ENCODE measurements at places on chromosomes 16 and 17. TPM values are rescaled to one million over a fixed set of nuclear protein-coding genes. Genes with fewer than 3 reads are reported as not detected.

DNA sequence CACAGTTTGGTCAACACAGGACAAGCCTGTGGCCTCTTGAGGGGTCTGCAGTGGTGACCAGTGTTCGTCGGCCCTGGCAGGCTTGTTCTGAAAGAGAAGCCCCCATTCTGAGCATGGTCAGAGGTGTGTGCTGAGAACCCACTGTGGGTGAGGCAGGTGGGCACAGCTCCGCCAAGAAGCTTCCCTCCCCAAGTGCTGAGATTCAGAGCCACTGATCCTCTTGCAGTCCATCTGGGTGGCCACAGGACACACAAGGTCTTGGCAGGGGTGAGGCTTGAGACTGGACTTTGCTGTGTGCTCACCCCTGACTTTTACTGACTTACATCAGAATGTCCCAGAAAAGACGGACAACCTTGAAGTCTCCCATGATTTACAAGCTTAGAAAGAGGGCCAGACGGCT, 18.7 kb downstream of the MPRIP start:
- no peaks in the 10 kb centered on the region for H3K27me3 ChIP-seq
- DNase-seq: no peak
- H3K27ac ChIP-seq: no peak overlapping the region
- H3K4me1 ChIP-seq: peaks cover 39% of the 10 kb centered on the region
- no peak overlapping the region for H3K4me3 ChIP-seq

- H3K4me3 ChIP-seq: no peak overlapping the region
- H3K27me3 ChIP-seq: no peaks in the 10 kb centered on the region
- no peak overlapping the region for H3K27ac ChIP-seq
- DNase-seq: no peak
These were observed 123.9 kb downstream of the C16orf78 start for GRCh38 chr16:49497466-49497865.

DNA sequence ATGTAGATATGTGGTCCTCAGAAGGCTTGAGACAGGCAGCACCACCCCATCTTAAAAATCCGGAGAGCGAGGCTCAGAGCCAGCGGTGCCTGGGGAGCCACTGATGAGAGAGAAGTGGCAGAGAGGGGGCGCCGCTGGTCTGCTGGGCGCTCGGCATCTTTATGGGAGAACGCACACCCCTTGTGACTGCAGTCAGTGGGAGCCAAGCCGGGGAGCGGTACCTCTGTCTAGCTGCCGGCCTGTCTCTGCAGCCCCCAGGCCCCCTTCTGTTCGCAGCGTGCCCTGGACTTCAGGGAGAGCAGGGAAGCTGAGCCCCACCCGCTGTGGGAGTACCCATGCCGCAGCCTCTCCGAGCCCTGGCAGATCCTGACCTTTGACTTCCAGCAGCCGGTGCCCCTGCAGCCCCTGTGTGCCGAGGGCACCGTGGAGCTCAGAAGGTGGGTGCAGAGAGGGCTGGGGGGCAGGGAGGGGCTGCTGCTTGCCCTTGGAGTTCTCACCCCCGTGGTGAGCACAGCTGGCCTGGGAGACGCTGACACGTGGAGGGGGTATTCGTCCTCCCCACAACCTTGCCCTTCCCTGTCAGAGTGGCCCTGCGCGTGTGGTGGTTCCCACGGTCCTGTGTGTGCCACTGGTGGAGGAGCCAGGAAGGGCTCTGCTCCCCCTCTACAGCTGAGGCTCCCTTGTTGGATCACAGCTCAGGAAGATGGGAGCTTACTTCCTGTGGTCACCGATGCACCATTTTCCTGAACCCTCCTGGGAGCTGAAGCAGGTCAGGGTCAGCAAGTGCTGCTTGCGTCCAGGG, 44.8 kb downstream of the PRMT7 start:
- H3K27me3 ChIP-seq: no peaks in the 10 kb centered on the region
- H3K36me3 ChIP-seq: peaks cover 59% of the 10 kb centered on the region
- H3K27ac ChIP-seq: no peak overlapping the region
- H3K4me3 ChIP-seq: no peak overlapping the region
- H3K4me1 ChIP-seq: no peaks in the 10 kb centered on the region
- no peak for DNase-seq

- no peak overlapping the region for H3K4me3 ChIP-seq
- DNase-seq: no peak
- H3K27ac ChIP-seq: no peak overlapping the region
- H3K36me3 ChIP-seq: peaks cover 27% of the 10 kb centered on the region
- H3K27me3 ChIP-seq: no peaks in the 10 kb centered on the region
These were observed 38.0 kb upstream of the MNT start for GRCh38 chr17:2438823-2439222.

DNA sequence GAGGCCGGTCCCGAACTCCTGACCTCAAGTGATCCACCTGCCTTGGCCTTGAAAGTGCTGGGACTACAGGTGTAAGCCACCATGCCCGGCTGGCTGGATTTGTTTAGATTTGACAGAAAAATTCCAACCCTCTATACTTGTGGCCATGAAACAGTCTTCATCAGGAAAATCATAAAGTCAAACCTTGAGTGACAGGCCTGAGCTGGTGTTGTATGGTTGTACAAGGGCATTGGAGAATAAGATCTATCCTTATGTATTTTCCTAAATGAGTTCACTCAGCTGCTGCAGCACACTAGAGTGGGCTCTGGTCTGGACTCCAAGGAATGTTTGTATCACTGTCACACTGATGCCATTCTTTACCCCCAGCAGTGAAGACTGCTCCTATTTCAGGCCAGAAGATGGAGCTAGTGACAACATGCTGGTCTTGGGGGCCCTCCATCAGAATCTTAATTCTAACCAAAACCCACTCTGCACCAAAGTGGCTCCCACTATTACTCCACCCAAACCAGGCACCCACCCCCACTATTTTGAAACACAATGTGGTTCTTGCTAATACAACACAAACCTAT, 27.4 kb downstream of the SNX11 start:
- no peaks in the 10 kb centered on the region for H3K36me3 ChIP-seq
- no peaks in the 10 kb centered on the region for H3K27me3 ChIP-seq
- H3K27ac ChIP-seq: no peak overlapping the region
- DNase-seq: no peak

GRCh38 chr17:41678907-41679739, 9.6 kb upstream of the EIF1 start:
- no peak for DNase-seq
- peak overlapping the region; percentile 49 for H3K4me3 ChIP-seq
- H3K27ac ChIP-seq: no peak overlapping the region
- H3K4me1 ChIP-seq: no peaks in the 10 kb centered on the region

- no peaks in the 10 kb centered on the region for H3K27me3 ChIP-seq
- H3K4me3 ChIP-seq: no peak overlapping the region
- no peak overlapping the region for H3K27ac ChIP-seq
- no peaks in the 10 kb centered on the region for H3K4me1 ChIP-seq
These were observed 241.5 kb upstream of the CNTNAP4 start for GRCh38 chr16:76035689-76036088.

- peaks cover 30% of the 10 kb centered on the region for H3K4me1 ChIP-seq
- H3K27ac ChIP-seq: no peak overlapping the region
- peaks cover 33% of the 10 kb centered on the region for H3K36me3 ChIP-seq
- H3K4me3 ChIP-seq: no peak overlapping the region
- H3K27me3 ChIP-seq: no peaks in the 10 kb centered on the region
These were observed 22.8 kb downstream of the ZDHHC7 start for GRCh38 chr16:84988328-84989080.

DNA sequence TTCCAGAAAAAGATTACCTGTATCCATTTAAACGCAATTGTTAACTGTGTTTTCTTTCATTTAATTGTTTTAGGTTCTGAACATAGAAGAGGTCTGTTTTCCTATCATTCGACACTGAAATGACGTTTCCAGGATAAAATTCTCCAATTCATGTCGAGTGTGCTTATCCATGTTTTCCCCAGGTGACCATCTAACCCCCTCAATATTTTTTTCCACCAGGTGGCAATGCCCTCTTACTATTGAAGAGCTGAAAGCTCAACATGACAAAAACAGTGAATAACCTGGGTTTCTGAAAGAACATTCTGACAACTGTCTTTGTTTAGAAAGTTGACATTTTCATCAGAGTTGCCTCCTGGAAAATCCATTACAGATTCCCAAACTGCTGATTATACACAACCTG, 948.7 kb downstream of the KCNJ2 start:
- H3K36me3 ChIP-seq: no peaks in the 10 kb centered on the region
- no peak overlapping the region for H3K4me3 ChIP-seq
- no peak overlapping the region for H3K27ac ChIP-seq

GRCh38 chr16:12801511-12802042, 2.1 kb downstream of the CPPED1 start:
- DNase-seq: no peak
- peak overlapping the region; percentile 71 for H3K27ac ChIP-seq
- peak overlapping the region; percentile 82 for H3K4me3 ChIP-seq
- H3K4me1 ChIP-seq: peaks cover 43% of the 10 kb centered on the region
- H3K36me3 ChIP-seq: no peaks in the 10 kb centered on the region
- H3K27me3 ChIP-seq: no peaks in the 10 kb centered on the region

- no peaks in the 10 kb centered on the region for H3K36me3 ChIP-seq
- H3K4me1 ChIP-seq: peaks cover 45% of the 10 kb centered on the region
- no peak overlapping the region for H3K4me3 ChIP-seq
- DNase-seq: no peak
These were observed 49.5 kb upstream of the MTSS2 start for GRCh38 chr16:70735141-70735979.

DNA sequence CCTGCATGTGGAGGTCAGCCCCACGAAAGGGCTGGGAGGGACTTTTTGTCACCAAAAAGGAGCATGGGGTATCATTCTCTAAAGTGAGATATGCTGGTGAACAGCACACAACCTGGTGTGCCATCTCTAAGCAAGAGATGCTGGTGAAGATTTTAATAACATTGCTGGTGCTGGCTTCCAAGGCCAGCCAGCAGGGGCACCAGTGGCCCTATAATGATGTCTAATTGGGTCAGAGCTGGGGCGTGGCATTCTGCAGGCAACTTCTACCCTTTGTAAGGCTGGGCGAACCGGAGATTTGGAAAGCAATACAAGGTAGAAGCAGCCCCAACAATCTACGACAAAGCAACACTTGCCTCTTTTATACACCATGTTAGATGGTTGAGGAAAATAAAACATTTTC, 16.8 kb downstream of the SDR42E1 start:
- no peaks in the 10 kb centered on the region for H3K4me1 ChIP-seq
- H3K27ac ChIP-seq: no peak overlapping the region
- no peak overlapping the region for H3K4me3 ChIP-seq
- H3K27me3 ChIP-seq: no peaks in the 10 kb centered on the region
- no peaks in the 10 kb centered on the region for H3K36me3 ChIP-seq

- H3K36me3 ChIP-seq: peaks cover 19% of the 10 kb centered on the region
- H3K27me3 ChIP-seq: no peaks in the 10 kb centered on the region
- H3K27ac ChIP-seq: no peak overlapping the region
- no peak for DNase-seq
These were observed 6.2 kb downstream of the MEAK7 start for GRCh38 chr16:84498223-84498610.

DNA sequence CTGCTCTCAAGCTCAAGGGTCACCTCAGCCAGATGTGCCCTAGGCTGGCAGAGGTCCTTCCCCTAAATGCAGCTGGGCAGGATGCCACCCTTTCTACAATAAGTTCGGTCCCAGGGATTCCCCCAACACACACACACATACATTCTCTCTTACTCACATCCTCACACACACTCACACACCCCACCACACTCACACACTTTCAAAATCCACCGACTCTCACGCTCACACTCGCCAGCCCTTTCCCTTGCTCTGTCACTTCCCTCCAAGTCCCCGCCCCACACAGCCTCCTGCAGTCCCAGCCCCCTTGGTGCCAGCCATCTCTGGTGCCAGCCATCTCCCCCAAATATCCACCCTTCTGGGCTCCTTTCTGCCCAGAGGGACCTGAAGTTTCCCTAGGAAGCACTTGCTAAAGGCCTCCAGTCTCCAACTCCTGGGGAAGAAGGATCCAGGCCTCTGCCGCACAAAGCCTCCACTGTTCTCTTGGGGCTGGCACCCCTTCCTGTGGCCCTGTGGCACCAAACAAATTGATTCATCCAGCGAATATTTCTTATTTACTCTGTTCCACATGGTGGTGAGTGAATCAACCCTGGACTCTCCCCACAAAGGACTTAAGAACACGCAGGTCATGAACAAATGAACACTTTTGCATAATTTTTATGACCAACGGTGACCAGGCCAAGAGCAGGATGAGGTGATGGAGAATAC, 3.8 kb upstream of the USP36 start:
- H3K27ac ChIP-seq: no peak overlapping the region
- H3K4me1 ChIP-seq: peaks cover 11% of the 10 kb centered on the region
- no peak overlapping the region for H3K4me3 ChIP-seq
- no peaks in the 10 kb centered on the region for H3K36me3 ChIP-seq
- H3K27me3 ChIP-seq: no peaks in the 10 kb centered on the region

DNA sequence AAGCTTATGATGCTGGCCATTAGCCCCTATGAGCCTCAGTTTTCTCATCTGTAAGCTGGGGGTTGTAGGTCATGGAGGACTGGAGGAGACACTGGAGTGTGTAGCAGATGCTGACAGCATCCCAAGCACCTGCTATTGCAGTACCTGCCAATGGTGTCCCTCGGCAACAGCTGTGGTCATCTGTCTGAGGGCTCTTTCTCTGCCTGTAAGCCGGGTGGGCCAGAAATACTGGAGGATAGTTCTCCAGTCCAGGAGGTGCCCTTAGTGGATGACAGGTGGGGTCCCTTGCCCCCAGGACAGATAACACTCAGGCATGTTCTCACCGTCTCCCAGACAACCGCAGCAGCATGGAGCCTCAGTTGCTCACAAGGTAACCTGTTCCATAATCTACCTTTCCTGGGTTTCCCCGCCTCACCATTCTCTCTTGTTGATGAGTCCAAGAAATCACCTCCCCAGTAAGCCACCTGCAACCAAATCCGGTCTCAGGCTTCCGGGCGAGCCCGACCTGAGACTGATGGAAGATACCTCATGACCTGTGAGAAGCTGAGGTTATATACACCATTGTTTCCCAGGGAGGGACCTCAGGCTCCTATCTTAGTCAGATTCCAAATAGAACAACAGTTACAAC, 23.8 kb downstream of the NLRP1 start:
- H3K27me3 ChIP-seq: no peaks in the 10 kb centered on the region
- H3K36me3 ChIP-seq: peaks cover 25% of the 10 kb centered on the region
- no peak for DNase-seq
- no peak overlapping the region for H3K27ac ChIP-seq

Gene ASPA
- 1.4 TPM for total RNA-seq

Gene SPATA20
- total RNA-seq: 118 TPM

Gene ATP2A1
- total RNA-seq: 0.42 TPM

Gene NECAB2
- total RNA-seq: not detected

Gene CAMKK1
- total RNA-seq: 4.7 TPM

Gene KCNJ18
- not detected for total RNA-seq

Gene TSPAN10
- not detected for total RNA-seq

Gene OSGIN1
- 3.7 TPM for total RNA-seq

Gene PLCG2
- 11.6 TPM for total RNA-seq

Gene DLX4
- not detected for total RNA-seq

Gene NT5M
- total RNA-seq: not detected
